ENCODE measurements at places on chromosomes 1 and 21.

GRCh38 chr1:231799363-231799986 is 172.9 kb downstream of the DISC1 start:
- DNase-seq, result no peak

DNA sequence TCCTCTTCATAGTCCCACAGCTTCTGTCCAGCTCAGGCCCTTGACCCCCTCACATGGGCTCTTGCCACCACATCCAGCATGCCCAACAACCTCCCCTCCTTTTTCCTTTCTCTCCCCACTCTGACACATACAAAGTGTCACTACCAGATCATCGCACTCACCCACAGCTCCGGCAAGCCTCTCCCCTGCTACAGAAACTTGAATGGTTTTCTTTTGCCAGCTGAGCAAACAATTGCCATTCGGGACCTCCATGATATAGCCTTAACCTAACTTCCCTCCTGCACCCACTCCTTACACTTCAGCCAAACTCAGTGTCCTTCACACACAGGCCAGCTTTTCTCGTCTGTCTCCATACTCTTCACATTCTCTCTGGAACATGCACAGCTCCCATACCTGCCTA is 43.3 kb downstream of the MAB21L3 start:
- DNase-seq, result no peak

GRCh38 chr1:14128096-14128495 is 428.1 kb downstream of the PRDM2 start:
- no peak for DNase-seq

- no peak for DNase-seq
Measured at GRCh38 chr1:24970926-24971875, 41.1 kb upstream of the RUNX3 start.

DNA sequence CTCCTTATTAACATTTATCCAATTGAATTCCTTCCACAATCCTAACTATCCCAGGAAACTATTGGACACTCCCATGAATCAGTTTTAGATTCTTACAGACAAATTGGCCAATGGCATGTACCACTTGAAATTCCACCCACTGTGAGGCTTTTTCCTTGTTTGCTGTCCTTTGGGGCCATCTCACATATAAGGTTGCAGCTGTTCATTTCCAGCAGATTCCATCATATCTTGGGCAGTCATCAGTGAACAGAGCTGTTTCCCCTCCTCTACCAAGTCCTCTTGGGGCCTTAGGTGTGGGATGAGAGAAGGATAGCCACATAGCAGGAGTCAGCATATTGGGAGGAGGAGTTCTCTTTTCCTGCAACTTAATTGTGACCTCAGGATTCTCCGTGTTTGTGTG is 109.1 kb downstream of the HHAT start:
- no peak for DNase-seq

DNA sequence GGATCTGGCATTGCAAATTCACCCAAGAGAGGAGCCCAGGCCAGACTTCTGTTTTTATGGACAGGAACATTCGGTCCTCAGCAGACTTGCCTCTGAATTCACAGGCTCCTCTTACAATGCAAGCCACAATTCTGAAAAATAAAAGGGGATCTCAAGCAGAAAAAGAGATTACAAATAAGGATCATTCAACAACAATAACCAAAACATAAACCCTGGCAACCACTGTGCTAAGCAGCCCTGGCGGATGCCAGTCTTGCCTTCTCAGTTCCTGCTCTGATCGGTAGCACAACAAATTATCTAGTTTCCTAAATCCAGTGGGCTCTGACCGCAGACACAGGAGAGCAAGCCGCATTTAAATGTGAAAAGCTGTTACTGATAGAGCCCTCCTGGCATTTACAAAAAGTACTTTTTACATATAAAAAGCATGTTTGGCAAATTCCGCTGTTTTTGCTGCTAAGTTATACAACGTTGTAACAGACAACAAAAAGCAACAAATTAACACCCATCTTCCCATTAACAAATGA is 123.4 kb upstream of the FOXD3 start:
- DNase-seq, result no peak

DNA sequence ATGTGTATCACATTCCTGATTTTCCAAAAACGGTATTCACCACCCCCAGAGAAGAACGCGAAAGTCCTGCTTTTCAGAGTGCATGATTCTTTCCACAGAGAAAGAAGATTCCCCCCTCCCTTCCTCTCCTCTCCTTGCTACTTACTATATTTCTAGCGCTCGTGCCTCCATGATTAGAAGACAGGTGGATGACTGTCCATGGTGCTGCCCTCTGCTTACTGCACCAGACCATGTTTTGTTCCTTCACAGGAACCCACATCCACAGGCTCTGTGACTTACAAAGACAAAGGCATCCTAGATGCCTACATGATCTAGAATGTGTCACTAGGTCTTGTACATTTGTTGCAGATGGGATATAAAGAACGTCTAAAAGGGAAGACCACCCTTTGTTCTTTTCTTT is 49.1 kb upstream of the ZNF648 start:
- DNase-seq, result no peak

GRCh38 chr1:154906621-154907081 is 29.9 kb downstream of the PMVK start:
- no peak for DNase-seq
